GDM1 (cell line): ENCODE measurements at places on chromosomes 3 and 15.

- no peak for DNase-seq
Measured at GRCh38 chr3:107525644-107526305, 3.0 kb downstream of the BBX start.

GRCh38 chr3:32480604-32481003, 22.0 kb downstream of the CMTM6 start:
- DNase-seq: no peak

GRCh38 chr3:138257986-138258385, 70.9 kb downstream of the ARMC8 start:
- DNase-seq: no peak

GRCh38 chr15:33737687-33738601, 230.4 kb upstream of the CHRM5 start:
- no peak for DNase-seq

DNA sequence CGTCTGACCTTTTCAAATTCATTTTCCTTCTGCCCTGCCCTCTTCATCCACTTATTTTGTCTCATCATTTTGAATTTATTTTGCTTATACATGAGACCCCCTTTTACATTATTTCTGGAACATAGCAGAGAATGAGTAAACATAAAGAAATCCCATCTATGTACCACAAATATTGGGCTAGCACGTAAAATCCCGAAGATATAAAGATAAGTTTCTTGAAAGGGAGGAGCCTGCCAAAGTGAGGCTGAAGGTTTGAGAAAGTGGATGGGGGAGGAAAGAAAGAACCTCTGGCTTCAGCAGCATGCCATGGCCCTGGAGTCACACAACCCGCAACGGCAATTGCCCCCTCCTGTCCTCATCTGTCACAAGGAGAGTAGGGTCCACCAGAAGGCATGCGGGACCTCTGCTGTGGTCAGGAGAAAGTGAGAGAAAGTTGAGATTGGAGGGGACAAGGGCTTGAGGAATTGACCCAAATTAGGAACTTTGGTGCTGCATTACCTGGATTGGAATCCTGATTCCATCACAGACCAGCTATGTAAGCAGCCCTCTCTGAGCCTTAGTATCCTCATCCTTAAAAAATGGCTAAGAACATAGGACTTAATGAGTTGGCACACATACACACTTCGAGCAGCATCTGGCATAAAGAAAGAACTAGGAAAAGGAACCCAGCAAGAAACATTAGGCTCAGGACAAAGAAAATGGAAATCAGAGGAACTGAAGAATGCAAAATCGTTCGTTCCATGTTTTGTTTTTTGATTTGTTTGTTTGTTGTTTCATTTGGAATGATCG, 53.7 kb upstream of the GYG1 start:
- no peak for DNase-seq

GRCh38 chr3:17852217-17852616, 109.8 kb upstream of the TBC1D5 start:
- no peak for DNase-seq

GRCh38 chr15:41777421-41777973, 3.2 kb downstream of the MAPKBP1 start:
- no peak for DNase-seq

DNA sequence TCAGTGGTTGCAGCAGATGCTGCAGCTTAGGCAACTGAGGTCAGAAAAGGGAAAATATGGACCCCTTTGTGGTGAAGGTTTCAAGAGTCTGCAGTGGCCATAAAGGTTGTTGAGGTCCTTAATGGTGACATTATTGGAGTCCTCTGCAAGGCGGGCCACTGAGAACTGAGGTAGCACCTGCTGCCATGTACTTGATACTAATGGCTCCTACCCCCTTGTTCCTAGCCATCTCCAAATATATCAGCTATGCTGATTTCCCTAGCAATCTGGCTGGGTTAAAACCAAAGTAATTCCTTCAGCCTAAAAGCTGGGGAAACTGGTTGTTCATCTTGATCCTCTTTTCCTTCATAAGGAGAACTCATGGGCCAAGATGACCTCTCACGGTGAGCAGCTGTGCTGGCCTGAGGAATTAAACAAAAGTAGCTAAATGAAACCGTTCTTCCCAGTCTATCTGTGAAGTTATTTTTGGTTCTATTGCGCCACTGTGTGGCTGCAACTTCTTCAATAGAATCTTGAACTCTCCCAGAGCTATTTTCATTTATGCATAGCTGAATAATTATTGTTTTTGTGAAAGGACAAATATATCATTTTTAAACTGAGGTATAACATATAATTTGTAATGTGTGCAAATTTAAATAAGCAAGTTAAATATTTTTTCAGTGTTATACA, 76.1 kb upstream of the PLSCR4 start:
- peak; percentile 4 for DNase-seq

- DNase-seq: no peak
Measured at GRCh38 chr3:36032180-36033047, 347.9 kb upstream of the STAC start.

DNA sequence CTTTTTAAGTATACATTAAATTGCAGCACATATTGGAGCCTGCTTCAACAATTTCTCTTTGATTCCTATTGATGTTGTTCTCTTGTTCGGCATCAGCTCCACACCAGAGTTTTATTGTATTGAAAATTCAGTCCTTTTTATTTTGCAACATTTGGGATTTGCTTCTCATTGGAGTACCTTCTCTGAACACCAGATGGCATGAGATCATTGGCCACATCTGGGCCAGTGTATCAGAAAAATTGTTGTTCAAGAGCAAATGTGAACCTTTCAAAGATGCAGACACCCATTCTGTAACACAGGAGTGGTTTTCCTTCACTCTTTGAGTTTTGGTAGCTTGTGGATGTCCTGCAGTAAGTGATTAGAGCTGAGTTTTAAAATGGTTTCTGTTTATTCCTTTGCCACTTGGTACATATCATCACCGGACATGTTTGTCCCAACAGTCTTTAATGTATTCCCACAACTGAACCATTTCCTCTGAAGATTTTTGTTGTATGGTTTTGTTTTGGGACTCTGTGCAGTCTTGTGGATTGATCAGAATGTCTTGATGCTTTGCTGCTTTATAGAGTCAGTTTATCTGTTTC, 96.1 kb downstream of the MCTP2 start:
- DNase-seq: peak; percentile 40

DNA sequence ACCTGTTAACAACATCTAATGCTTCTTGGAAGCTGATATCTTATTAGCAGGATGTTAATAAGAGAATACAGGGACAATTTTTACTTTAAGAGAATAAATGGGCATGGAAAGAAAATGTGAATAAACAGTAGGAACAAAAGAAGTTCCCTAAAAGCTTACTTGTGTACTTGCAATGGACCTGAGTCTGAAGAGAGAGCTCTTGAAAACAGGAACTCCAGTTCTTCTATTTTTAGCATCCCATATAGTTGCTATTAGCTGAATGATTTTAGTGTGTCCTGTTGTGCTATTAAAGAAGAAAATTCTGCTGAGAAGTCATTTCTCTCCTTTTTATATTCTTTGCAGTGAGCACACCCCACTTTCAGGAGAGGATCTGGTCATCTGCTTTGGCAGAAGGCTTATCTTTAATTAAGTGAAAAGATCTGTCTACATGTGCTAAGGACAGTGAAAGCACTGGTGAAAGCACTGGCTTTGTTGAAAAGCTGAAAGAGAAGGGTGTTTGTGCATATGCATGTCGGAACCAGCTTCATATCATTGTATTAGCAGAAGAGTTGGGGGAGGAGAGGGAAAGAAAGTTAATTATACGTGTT, 1.4 kb upstream of the ST3GAL6 start:
- DNase-seq: no peak

DNA sequence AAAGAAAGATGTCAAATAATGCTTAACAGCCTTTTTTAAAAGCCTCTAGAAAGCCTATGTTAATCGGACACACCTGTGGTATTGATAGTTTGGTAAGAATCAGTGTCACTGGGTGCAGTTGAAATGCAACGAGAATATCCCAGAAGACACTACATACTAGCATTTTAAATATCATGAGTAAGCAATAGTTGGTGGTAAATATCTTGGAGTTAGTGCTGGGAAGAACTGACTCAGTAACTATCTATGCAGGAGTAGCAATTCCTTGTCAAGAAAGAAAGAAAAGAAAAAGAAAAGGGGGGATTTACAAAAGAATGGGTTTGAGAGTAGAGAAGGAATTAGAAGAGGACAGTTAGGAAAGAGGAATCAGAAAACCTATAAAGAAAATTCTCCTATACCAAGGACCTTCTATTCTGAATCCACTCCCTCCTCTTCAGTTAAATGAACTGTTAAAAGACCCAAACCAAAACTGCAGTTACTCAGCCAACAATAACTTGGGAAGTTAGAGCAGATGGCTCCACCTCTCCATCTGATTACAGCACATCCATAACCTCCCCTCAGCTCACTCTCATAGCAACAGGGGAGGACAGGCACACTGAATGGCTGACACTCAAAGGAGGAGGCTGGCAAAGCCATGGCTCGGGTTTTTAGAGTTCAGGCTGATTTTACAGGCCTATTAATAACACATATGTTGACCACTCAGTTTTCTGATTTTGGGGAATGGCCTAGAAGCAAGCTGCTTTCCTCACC, 207.6 kb upstream of the MDFIC2 start:
- no peak for DNase-seq

- no peak for DNase-seq
Measured at GRCh38 chr15:27993996-27994780, 104.9 kb downstream of the OCA2 start.

- DNase-seq: no peak
Measured at GRCh38 chr3:134360046-134360445, 14.2 kb downstream of the AMOTL2 start.

DNA sequence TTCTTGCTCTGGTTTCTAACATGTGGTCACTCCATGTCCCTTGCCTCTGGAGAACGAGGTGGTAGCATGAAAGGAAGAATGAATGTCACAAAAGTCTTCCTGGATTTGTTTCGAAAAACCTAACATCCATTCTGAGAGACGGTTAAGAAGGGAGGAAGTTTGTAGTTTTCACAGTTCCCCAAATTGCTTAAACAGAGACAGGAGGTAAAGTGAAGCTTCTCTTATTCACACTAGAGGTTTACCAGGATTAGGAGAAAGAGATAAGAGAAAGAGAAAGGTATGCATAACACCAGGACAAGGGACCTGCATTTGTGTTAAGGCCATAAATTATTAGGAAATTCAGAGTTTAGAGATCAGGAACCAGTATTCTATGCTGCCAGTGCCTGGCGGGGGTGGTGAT, 228.1 kb downstream of the CPNE4 start:
- DNase-seq: no peak

- no peak for DNase-seq
Measured at GRCh38 chr3:104397713-104398112, 969.0 kb upstream of the ALCAM start.

DNA sequence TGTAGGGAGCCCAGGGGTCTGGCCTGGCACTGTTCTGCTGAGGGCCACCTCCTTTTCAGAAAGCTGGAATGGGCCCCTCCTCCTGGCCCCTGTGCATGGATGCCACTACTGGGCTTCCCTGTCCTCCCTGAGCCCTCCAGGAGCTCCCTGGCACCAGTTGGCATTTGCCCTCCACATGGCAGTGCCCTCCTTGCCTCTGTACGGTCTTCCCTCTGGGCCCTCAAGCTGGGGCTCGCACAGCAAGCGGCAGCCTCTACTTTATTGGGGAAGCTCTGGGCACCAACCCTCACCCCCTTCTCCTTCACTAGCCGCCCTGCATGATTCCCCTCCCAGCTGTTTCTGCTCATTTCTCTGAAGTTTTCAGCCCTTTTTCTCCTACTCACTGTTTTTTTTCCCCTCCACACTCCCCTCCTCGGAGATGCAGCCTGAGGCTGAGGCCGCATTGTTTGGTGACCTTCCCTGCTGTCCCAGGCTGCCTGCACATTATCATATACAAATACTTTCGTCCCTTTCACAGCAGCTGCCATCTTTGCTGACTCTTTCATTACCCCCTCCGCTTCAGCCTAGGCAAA, 127.3 kb downstream of the EEFSEC start:
- no peak for DNase-seq

DNA sequence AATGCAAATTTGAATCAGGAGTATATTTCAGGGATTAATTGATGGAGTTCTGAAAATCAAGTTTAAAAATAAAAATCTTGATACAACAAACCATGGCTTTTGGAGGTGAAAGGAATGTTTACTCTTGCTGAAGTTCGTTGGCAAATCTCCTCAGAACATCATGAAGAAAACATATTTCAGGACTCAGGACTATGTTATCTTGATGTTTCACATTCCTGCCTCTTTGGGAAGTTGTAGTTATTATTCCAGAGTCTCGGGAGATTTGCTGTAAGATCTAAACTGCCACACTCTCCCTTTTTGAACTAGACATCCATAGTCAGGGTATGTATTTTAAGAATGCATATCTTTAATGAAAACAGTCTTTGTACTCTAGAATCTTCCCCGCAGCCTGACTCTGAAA, 271.2 kb downstream of the RBMS3 start:
- DNase-seq: no peak

GRCh38 chr3:33717866-33718594, at the start of gene CLASP2:
TSS of gene CLASP2 (minus strand) at chr3:33718254. CDS start at chr3:33718002, 252 bp downstream.
- peak; percentile 83 for DNase-seq

DNA sequence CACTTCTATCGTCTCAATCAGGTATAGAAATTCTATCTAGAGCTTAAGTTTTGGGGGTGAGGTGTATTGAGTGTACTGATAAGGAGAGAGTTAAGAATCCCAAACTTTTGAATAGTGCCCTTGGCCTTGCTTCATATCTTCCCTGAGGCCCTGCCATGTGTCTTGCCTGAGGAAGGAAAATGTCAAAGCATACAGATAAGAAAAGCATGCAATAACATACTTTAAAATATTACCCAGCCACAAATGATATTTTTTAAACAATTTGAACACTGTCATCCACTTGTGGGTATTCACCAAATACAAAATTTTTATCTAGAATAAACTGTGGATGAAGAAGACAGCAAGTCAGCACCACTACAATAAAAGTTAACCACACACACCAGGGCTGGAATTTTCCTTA, 631.0 kb upstream of the ALCAM start:
- DNase-seq: no peak

DNA sequence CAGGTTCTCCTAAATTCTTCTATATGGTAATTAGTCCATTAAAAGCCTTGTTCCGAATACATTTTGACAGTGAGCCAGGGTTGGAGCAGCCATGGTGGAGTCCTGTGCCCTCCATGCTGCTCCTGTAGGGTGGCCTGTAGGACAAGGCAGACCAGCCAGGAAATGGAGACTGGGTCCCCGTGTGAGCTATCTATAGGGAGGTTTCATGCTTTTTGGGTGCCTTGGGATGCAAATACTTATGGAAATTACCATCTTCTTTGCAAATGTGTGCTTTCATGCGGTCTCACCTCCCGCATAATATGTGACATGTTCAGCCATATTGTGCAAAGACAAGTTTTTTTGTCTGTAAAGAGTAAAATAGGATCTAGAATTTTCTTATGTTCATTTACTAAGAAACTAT, 58.0 kb upstream of the FURIN start:
- no peak for DNase-seq

DNA sequence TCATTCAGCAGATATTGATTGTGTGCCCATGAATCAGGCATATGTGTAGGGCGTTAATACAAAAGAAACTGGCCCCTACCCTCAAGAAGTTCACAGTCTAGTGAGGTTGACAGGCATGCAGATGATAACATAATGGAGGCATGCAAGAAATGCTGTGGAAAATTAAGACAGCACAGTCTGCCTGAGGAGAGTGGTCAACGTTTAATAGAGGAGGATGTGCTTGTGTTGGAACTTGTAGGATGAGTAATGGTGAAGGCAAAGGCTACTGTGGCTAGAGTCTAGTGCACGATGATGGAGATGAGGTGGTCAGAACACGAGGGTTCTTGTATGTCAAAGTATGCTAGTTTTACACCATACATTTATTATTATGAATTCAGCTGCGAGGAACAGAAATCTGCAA, 295.7 kb downstream of the SOX2 start:
- no peak for DNase-seq
